ENCODE measurements at places on chromosomes 11 and 22.
A peak's percentile ranks its signal among the peaks of the same experiment; 100 is the strongest.

DNA sequence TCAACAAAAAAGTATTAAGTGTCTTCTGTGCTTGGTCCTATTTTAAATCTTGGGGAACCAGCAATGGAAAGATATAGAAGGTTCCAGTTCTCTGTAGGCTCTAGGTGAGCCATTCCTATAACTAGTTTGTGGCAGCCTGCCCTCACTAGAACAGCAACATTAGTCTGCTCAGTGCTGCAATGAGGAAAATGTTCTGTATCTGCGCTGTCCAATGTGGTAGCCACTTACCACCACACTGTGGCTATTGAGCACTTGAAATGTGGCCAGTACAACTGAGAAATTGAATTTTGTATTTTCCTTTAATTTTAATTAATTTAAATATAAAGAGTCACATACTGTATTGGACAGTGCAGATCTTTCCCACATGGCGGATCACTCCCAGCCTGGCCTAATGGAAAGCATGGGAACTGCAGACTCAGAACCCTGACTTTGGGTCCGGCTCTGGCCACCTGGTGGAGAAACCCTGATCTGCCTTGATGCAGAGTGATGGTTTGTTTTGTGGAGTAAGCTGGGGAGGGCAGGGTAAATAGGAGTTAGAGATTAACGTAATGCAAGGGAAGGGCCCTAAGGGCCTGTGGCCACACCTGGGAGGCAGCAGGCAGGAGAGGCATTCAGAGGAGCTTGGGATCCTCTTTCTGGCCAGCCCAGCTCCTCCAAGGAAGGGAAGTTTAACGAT is 101.0 kb downstream of the ME3 start:
- no peak for DNase-seq

GRCh38 chr11:63552921-63553320 is 10.3 kb downstream of the PLAAT2 start:
- DNase-seq, result no peak

GRCh38 chr11:14445542-14446530 is 53.8 kb downstream of the COPB1 start:
- no peak for DNase-seq

- no peak for DNase-seq
Observed at GRCh38 chr11:79744941-79745340, 304.1 kb upstream of the TENM4 start.

- no peak for DNase-seq
Observed at GRCh38 chr11:14320020-14320419, 39.0 kb downstream of the RRAS2 start.

GRCh38 chr22:50360578-50360977 is 17.5 kb downstream of the PPP6R2 start:
- DNase-seq, result no peak

- DNase-seq, result no peak
Observed at GRCh38 chr11:70107191-70107590, 29.1 kb downstream of the ANO1 start.

DNA sequence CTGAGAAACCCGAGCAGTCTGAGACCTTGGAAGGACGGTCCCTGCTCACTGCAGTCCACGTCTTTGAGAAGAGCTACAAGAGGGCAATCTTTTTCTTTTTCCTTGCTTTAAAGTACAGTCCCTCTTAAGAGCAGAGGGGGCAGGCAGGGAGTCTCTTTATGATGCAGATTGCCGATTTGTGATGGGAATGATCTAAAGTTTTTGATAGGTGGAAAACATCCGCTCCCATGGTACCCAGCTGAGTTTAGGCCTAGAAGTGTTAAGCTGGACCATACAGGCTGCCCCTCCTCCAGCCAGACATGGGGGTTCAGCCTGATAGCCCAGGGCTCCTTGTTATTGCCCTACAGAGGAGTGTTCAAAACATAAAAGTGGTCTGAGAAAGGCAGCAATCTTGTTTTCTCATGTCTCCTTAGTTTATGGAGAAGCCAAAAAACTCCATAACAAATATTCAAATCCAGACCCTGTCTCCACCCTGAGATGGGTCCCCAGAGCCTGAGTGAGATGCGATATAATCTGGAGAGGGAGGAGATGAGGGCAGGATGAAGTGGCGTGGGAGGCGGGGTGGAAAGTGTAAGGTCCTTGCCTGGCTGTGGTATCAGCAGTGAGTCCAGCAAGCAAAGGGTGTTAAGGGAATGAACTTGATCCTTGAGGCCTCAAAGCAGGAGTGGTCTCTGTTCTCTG is 135.1 kb downstream of the FDX1 start:
- DNase-seq, result no peak

- peak; percentile 68 for DNase-seq
Observed at GRCh38 chr22:50314455-50315288, 7.2 kb upstream of the PLXNB2 start.

DNA sequence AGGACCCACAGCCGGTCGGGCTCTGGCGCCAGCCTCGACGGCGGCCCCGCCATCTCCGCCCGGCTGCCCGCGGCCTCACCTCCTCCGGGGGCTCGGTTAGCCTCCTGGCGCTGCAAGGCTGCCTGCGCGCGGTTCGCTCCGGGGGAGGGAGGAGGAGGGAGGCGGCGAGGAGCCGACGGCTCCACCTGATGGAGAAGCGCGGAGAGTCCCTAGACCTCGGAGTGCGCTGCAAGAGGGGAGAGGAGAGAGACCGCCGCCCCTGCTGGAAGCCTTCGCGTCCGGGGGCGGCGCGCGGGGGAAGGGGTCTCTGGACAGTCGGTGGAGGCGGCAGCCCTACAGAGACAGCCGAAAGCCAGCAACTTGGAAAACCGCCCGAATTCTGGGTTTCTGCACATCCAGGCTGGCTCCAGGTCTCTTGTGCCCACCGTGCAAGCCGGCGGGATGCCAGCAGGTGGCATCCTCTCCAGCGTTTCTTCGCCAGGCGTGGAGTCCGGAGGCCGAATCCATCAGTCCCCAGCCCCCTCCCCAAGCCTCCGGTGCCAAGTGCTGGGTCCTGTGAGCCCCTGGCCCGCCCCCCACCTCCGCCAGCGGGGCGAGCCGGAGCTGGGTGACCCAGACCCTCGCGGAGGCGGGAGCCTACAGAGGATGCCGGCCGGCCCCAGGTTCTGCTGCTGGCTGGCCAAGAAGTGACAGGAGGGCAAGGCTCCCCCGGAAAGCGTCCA is 2.9 kb upstream of the KIRREL3 start:
- no peak for DNase-seq

DNA sequence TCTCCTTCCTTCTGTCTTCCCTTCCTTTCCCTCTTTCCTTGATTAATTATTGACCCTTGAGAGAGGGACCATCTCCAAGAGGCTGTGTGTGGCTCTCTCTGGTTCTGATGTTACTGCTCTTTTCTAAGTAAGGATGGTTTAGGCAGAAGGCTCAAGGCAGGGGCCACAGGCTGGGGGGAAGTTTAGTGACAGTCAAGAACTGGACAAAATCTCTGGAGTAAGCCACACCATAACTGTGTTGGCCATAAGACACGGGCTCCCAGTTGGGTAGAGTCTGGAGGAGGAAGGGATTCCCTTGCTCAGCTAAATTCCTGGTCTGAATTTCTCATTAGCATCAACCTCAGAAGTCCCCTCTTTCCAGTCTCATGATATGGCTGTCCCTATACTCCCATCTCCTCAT is 74.7 kb downstream of the BUD13 start:
- DNase-seq, result no peak

DNA sequence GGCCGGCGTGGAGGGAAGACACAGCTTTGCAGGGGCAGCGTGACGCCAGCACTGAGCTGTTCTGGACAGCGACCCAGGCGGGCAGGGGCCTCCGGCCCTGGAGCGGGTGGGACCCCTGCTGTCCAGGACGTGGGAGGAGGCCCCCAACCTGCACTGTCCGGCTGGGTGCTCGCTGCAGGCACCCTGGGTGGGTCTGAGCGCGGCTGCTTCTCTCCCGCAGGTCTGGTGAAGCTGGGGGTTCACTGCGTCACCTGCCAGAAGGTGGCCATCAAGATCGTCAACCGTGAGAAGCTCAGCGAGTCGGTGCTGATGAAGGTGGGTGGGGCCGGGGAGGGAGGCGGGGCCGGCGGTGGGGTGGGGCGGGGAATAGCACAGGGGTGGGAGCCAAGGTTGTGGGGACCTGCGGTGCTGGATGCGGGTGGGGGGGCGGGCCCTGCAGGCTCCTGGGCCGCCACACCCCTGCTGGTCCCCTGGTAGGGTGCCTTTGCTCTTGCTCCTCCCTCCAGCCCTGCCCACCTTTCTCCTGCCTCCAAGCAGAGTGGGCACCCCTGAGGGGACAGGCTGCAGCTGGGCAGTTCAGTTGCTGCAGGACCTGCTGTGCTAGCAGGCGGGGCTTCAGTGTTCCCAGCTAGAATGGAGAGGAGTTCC is 46.2 kb downstream of the BRSK2 start:
- DNase-seq, result no peak

- no peak for DNase-seq
Observed at GRCh38 chr11:21470521-21470920, 722.4 kb upstream of the ANO5 start.

- DNase-seq, result no peak
Observed at GRCh38 chr11:41609511-41609910, 150.1 kb upstream of the LRRC4C start.

DNA sequence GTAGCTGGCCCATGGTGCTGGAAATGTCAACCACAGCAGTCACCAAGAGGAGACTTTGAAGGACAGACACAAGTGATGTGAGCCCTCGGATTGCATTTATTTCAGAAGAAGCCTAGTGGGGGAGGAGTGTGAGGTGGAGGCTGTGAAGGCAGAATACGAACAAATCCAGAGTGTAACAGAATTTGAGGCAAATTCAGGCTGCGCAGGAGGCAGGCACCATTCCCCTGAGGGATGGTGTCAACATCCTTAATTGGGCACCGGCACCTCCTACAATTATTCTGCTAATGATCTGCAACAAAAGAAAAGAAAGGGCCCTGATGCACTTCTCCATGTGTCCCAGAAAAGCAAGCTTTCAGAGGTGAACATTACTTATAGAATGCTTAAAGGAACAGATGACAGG is 32.2 kb downstream of the CWC15 start:
- DNase-seq, result no peak

GRCh38 chr11:15586741-15587473 is 472.2 kb downstream of the INSC start:
- no peak for DNase-seq

DNA sequence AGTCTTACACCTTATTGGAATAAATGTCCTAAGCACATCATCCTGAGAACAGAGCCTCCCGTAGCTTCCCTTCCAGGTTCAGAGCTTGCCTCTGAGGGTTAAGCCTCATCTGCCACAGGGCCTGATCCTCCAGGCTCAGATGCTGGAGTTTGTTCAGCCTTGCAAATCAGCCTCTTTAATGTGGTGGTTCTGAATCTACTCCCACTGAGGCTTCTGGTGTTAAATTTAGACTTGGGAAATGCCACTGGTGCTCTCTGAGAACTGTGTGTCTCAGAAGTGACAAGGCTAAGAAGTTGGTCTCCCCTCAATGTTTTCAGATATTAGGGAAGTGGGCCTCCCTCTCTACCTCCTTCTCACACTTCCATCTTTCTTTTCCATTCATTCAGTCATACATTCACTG is 68.7 kb downstream of the CCDC81 start:
- DNase-seq, result no peak

GRCh38 chr22:41028841-41029240 is 63.6 kb upstream of the EP300 start:
- DNase-seq, result no peak

DNA sequence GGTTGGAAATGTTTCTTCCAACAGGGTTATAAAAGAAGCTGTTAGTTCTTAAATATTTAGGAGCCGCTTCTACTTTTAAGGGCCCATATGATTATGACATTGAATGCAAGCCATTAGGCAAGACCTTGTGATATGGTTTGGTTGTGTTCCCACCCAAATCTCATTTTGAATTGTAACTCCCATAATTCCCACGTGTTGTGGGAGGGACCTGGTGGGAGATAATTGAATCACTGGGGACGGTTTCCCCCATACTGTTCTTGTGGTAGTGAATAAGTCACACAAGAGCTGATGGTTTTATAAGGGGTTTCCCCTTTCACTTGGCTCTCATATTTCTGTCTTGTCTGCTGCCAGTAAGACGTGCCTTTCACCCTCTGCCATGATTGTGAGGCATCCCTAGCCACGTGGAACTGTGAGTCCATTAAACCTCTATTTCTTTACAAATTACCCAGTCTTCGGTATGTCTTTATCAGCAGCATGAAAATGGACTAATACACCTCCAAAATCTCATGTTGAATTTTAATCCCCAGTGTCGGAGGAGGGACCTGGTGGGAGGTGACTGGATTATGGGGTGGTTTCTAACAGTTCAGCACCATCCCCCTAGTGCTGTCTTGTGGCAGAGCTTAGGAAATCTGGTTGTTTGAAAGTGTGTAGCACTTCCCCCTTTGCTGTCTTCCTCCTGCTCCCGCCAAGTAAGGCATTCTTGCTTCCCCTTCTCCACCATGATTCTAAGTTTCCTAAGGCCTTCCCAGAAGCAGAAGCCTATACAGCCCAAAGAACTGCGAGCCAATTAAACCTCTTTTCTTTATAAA is 4.3 kb downstream of the CD59 start:
- no peak for DNase-seq

DNA sequence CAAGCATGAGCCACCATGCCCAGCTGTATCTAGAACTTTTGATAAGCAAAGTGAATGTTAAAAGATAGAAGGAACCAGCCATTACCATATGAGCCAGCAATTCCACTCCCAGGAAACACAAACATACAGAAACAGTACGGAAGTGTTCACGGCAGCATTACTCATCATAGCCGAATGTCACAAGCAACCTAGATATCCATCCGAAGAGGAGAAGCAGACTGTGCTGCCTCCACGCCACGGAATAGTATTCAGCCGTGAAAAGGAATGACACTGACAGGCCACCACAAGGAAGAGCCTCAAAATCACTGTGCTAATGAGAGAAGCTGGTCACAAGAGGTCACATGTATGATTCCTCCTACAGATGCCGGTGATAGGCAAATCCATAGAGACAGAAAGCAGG is 17.6 kb upstream of the MGAT3 start:
- no peak for DNase-seq

DNA sequence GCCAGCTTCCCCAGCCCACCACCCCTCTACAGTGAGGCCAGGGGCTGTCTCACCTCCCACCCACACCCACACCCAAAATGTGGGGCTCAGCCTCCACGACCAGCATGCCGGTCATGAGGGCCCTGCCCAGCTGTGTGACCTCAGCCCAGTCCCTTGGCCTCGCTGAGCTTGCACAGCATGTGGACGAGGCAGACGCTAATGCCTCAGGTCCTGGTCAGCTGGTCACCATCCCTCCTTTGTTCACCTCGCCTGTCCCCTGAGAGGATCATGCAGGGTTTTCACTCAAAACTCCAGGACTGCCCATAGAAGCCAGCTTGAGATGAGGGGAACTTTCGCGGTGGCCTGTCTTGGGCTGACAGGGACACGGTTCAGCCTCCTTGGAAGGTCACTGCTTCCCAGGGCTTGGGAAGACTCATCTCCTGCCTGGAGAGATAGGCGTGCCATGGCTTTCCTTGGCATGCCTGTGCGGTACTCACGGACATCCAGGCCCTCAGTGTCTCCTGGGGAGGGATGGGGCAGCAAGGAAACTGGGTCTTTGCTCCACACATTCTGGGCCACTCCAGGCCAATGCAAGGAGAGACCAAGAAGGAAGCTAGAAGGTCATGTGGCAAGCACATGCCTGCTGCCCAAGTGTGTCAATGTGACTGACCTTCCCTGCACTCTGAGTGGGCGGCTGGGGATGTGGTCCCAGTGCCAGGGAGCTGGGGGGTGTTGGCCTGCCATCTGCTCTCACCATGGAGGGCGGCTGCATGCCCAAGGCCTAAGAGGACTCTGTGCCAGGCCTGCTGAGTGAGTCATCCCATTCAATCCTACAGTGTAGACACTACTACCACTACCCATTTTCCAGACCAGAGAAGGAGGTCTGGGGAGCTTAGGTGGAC is 3.2 kb upstream of the RTN4R start:
- no peak for DNase-seq

Measured in stimulated activated CD4-positive, alpha-beta T cell treated with anti-CD3 and anti-CD28 coated beads, Interleukin-1b, Interleukin-23, amount 100 ng/mL, for 4 hours (primary cell).